Osteoblast (primary cell): ENCODE measurements at places on chromosomes 12 and 14. TPM values are rescaled to one million over a fixed set of nuclear protein-coding genes. Genes with fewer than 3 reads are reported as not detected.

Gene AKAP6
- total RNA-seq, result 0.29 and 2.2 TPM in 2 replicates

Gene HOXC6
- total RNA-seq, result 5.6 and 7.2 TPM in 2 replicates

Gene TMEM63C
- total RNA-seq, result 0.72 TPM in 1 of 2 replicates, not detected in the other

Gene NDUFA9
- 29.0 and 41.3 TPM in 2 replicates for total RNA-seq

Gene SAMD4A
- total RNA-seq, result 26.1 and 28.3 TPM in 2 replicates

Gene C12orf54
- total RNA-seq, result not detected in 2 replicates

Gene ACRBP
- under 0.01 and 0.36 TPM in 2 replicates for total RNA-seq

Gene KCNH3
- total RNA-seq, result not detected in 2 replicates

Gene KLRC4
- not detected in 2 replicates for total RNA-seq

DNA sequence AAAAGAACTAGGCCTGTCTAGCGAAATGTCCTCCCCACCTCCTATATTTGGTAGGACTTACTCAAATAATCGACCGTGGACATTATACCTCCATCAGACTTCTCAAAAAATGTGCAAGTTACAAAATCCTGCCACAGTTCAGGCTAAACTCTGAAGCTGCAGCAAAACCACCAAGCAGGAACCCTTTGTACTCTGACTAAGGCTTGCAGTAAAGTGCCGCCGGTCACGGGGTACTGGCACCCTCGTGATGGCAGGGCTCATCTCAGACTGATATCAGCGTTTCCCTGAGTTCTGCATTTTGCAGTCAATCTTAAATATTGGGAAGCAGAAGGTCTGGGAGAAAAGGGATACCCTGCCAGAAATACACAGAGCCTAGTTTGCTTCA lies 17.1 kb downstream of the SLC11A2 start:
- H3K4me3 ChIP-seq, result peak overlapping the region; percentile 15
- H3K4me1 ChIP-seq, result peaks cover 10% of the 10 kb centered on the region
- no peaks in the 10 kb centered on the region for H3K27me3 ChIP-seq
- peak overlapping the region; percentile 71 for H3K27ac ChIP-seq
- H3K36me3 ChIP-seq, result peaks cover 40% of the 10 kb centered on the region

GRCh38 chr14:102187044-102187443 lies 47.3 kb downstream of the WDR20 start:
- H3K4me3 ChIP-seq, result peak overlapping the region; percentile 18
- DNase-seq, result peak; percentile 87
- H3K27ac ChIP-seq, result peak overlapping the region; percentile 49
- H3K27me3 ChIP-seq, result no peaks in the 10 kb centered on the region

DNA sequence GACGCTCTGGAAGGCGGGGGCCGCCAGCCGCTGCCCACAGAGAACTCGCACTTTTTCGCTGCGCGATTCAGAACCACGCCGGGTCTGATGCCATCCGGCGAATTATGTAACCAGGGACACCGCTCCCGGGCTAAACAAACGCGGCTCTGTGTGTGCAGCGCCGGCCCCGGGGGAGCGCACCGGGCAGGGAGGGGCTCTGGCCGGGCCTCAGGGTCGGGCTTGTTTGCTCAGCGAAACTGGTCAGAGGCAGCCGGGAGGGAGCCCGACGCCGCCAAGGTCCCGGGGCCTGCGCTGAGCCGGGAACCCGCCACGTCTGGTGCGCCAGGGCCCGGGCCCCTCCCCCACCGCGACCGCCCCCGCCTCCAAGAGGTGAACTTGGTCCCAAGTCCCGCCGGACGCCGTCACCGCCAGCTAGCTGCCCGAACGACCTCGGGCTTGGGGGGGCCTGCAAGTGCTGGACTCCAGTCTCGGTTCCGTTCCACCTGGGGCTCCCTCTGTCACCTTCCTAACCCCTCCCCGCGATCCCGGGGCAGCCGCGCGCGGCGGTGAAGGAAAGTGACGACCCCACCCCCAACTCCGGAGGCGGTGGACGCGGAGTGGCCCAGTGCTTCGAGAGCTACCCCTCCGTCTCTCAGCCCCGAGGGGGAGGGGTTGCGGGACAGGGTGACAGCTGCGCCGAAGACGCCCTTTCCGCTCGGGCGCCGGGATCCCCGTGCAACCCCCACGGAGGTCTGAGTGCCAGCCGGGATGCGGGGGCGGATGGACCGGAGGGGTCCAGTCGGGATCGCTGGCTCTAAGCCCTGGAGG lies 848 bp downstream of the CTDSP2 start:
- H3K4me3 ChIP-seq, result peak overlapping the region; percentile 100
- DNase-seq, result peak; percentile 95
- peak overlapping the region; percentile 93 for H3K27ac ChIP-seq
- H3K27me3 ChIP-seq, result no peaks in the 10 kb centered on the region
- H3K36me3 ChIP-seq, result peaks cover 7% of the 10 kb centered on the region

DNA sequence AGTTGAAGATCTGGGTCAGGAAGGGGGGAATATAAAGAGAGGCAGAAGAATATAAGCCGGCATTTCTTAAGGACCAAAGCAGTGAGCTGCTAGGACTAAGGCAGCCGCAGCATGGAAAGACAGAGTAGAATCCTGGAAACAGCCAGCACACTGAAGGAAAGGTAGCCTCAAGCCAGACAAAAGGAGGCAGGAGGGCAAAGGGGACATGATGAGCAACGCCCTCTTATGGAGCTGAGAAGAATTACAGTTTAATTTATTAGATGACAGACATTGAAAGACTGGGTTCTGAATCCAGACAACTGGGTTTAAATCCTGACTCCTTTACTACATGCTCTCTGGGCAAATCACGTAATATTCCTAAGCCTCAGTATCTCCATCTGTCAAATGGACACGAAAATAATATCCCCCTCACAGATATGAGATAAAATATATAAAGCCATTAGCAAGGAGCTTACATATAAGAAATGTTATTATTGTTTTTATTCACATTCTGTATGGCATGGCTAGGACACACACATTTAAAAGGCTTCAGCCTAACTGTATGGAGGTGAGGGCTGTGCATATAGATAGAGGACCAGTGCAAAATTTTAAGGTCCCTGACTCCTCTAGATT lies 8.1 kb upstream of the PCED1B start:
- H3K4me1 ChIP-seq, result peaks cover 5% of the 10 kb centered on the region
- H3K27ac ChIP-seq, result no peak overlapping the region
- peak; percentile 11 for DNase-seq
- no peak overlapping the region for H3K4me3 ChIP-seq
- H3K27me3 ChIP-seq, result no peaks in the 10 kb centered on the region

- H3K4me1 ChIP-seq, result no peaks in the 10 kb centered on the region
- DNase-seq, result no peak
- H3K27ac ChIP-seq, result no peak overlapping the region
- H3K4me3 ChIP-seq, result no peak overlapping the region
These were observed 217.7 kb downstream of the AACS start for GRCh38 chr12:125282921-125283320.

DNA sequence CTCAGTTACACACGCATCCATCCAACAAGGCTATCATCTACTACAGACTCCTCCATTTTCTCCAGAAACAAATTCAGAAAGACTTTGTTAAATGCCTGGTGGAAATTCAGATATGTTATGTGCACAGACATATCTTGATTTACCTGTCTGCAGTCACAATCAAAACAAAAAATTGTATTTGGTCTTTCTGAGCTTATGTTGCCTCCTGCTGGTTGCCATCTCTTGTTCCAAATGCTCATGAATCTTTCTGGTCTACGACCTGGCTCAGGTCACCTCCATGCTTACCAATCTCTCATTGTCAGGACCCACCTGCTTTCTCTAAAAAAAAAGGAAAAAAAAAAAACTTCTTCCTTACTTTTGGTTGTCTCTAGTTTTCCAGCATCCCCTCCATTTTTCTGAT lies 169.2 kb upstream of the PLXNC1 start:
- H3K4me1 ChIP-seq, result peaks cover 14% of the 10 kb centered on the region
- no peaks in the 10 kb centered on the region for H3K27me3 ChIP-seq
- H3K4me3 ChIP-seq, result no peak overlapping the region
- H3K36me3 ChIP-seq, result no peaks in the 10 kb centered on the region

DNA sequence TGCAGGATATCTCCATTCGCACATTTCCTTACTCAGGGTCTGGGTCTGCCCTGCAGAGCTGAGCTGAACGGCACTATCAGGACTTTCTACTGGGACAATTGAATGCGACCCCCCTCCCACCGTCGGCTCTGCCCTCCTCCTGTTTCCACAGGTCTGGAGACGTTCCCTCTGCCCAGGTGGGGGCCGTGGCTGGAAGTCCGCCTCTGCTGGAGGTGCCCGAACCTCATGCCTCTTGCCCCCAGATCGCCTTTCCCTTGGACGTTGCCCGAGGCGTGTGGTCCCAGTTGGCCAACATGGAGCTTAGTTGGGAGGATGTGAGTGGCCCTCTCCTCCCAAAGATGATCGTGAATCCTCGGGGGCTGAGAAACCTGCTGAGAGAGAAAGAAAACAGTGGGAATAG lies 21.2 kb upstream of the KLC1 start:
- no peak overlapping the region for H3K4me3 ChIP-seq
- H3K36me3 ChIP-seq, result no peaks in the 10 kb centered on the region
- H3K4me1 ChIP-seq, result peaks cover 11% of the 10 kb centered on the region
- no peak for DNase-seq

DNA sequence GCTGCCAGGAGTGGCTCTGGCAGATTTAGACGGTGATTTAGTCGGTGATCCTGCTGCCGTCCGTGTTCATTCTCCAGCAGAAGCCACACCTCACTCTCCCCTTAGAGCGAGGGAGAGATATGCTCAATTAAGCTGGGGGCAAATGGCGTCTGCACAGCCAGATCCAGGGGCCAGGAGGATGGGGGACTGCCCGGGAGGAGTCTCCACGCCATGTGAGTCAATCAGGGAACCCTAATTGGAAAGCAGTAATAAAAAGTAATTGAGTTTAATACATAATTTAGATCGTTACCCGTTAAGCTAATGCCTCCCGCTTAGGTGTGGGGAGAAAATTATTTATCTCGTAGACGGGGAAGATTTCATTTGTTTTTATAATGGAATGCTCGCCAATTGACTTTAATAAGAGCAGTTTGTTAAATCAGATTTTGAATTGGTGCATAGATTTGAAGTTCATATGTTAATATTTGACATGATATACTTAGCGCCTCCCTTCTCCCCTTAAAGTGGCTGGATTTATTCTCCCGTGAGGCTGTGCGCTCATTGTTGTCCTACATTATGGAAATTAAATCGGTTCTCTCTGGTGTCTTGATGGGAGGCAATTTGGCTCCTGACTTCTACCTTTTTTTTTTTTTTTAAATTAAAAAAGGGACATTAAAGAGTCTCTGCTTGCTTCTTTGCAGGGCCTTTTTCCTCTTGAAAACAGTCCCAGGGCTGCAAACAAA lies 104.9 kb upstream of the C14orf180 start:
- H3K4me3 ChIP-seq, result no peak overlapping the region
- no peaks in the 10 kb centered on the region for H3K4me1 ChIP-seq
- H3K27ac ChIP-seq, result no peak overlapping the region
- DNase-seq, result no peak
- H3K36me3 ChIP-seq, result no peaks in the 10 kb centered on the region

DNA sequence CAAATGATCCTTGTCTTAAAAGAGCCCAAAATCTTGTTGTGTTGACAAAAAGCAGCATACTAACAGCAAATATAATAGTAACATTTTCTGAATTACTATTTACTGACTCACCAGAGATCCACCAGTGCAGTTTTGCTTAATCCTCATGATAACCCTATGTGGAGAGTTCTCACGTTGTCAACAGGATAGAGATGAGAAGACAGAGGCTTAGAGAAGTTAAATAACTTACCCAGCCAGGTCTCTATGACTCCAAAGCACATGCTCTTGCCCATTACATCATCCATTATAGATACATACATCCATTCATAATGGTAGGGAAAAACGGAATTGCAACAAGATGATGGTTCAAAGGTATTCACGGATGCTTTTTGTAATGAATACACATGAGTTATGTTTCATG lies 111.9 kb downstream of the PAX9 start:
- H3K27me3 ChIP-seq, result no peaks in the 10 kb centered on the region
- no peak overlapping the region for H3K4me3 ChIP-seq
- H3K4me1 ChIP-seq, result no peaks in the 10 kb centered on the region
- no peaks in the 10 kb centered on the region for H3K36me3 ChIP-seq
- H3K27ac ChIP-seq, result no peak overlapping the region
- no peak for DNase-seq

- no peaks in the 10 kb centered on the region for H3K36me3 ChIP-seq
- no peaks in the 10 kb centered on the region for H3K27me3 ChIP-seq
- DNase-seq, result no peak
- peaks cover 24% of the 10 kb centered on the region for H3K4me1 ChIP-seq
These were observed 228.7 kb downstream of the PCNX1 start for GRCh38 chr14:71135911-71136310.

- no peaks in the 10 kb centered on the region for H3K36me3 ChIP-seq
- H3K27me3 ChIP-seq, result no peaks in the 10 kb centered on the region
- no peak overlapping the region for H3K4me3 ChIP-seq
- no peak for DNase-seq
These were observed 6.4 kb upstream of the CCDC60 start for GRCh38 chr12:119328111-119328510.

GRCh38 chr12:103138538-103138937 lies 181.1 kb downstream of the ASCL1 start:
- no peak for DNase-seq
- no peak overlapping the region for H3K4me3 ChIP-seq
- H3K36me3 ChIP-seq, result no peaks in the 10 kb centered on the region
- no peak overlapping the region for H3K27ac ChIP-seq
- no peaks in the 10 kb centered on the region for H3K27me3 ChIP-seq

GRCh38 chr12:106986135-106986534 lies 811 bp downstream of the MTERF2 start:
- no peaks in the 10 kb centered on the region for H3K36me3 ChIP-seq
- DNase-seq, result no peak
- H3K27ac ChIP-seq, result peak overlapping the region; percentile 84
- peak overlapping the region; percentile 82 for H3K4me3 ChIP-seq
- H3K27me3 ChIP-seq, result no peaks in the 10 kb centered on the region

DNA sequence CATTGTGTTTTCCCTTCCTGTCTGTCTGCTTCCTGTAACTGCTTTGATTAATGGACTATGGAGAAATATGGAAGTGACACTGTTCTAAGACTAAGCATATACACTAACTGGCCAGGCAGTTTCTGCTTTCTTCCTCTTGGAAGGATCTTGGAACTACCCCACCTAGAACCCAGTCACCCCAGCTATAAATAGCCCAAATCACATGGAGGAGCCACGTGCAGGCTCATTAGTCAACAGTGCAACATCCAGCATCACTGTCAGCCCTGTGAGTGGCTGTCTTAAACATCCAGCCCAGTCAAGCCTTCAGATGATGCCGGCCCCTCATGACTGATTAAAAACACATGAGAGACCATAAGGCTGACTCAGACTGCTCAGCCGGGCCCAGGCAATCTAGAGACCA lies 39.2 kb downstream of the BCAT1 start:
- H3K4me1 ChIP-seq, result peaks cover 29% of the 10 kb centered on the region
- peak overlapping the region; percentile 77 for H3K27ac ChIP-seq
- no peak overlapping the region for H3K4me3 ChIP-seq
- no peaks in the 10 kb centered on the region for H3K27me3 ChIP-seq

DNA sequence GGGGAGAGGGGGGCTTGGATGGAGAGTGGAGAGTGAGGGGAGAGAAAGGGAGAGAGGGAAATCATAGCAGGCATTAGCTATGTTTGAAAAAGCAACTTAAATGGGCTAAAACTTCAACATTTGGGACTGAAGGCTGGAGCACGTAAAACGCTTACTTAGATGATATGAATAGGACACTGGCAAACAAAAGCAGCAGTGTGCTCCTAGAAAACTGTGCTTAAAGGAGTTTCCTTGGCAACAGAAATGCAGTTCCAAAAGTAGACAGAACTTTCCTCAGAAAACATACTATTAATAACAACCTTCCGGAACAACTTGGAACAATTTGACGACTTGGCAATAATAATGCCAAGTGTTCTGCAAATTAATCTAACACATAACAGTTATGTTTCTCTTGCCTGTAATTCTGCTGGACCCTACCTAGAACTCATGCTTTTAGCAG lies 235.5 kb upstream of the NPAS3 start:
- H3K36me3 ChIP-seq, result no peaks in the 10 kb centered on the region
- H3K4me3 ChIP-seq, result no peak overlapping the region
- H3K27ac ChIP-seq, result no peak overlapping the region
- peaks cover 3% of the 10 kb centered on the region for H3K4me1 ChIP-seq
- DNase-seq, result no peak
